ENCODE measurements at places on chromosomes 12 and 14.

DNA sequence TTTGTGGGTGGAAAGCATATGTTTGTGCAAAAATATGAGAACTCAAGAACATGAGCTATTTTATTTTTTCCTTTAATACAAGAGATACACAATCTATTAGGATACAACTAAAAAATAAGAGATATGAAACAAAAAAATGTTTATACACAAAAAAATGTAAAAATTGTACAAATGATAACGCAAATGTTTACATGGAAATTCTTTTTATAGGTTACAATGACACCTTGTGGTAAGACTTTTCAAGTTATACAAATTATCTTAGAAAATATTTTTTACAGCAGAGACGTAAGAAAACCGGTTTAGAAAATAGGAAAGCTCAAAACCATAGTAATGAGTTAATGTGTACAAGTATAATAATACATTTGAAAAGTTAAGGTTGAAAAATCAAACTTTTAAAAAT lies 25.5 kb downstream of the CEP83 start:
- DNase-seq, result no peak

DNA sequence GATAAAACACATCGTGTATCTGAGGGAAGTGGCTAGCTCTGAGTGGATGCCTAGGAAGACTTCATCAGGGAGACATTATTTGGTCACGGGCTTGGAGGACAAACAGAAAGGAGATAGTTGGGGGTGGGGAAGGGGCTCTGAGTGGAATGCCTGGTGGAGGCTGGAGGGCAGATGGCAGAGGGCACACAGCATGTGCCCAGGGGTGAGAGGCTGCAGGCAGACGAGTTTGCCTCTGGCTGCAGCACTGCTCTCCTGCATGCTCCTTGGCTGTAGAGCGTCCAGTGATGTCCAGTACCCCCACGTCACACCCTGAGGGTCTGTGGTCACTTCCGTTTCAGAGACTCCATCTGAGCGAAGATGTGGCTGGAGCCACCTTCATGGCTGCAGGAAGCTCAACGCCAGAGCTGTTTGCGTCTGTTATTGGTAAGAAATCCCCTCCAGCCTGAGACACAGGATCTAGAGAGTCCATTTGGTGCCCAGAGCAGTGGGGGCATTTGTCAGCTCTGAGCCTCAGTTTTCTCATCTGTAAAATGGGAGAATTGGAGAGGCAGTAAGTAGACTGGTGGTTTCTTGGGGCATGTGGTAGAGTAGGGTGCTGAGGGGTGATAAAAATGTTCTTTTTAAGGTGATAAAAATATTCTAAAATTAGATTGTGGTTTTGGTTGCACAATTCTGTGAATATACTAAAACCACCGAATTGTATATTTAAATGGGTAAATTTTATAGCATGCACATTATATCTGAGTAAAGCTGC lies 71.7 kb upstream of the RIN3 start:
- no peak for DNase-seq

DNA sequence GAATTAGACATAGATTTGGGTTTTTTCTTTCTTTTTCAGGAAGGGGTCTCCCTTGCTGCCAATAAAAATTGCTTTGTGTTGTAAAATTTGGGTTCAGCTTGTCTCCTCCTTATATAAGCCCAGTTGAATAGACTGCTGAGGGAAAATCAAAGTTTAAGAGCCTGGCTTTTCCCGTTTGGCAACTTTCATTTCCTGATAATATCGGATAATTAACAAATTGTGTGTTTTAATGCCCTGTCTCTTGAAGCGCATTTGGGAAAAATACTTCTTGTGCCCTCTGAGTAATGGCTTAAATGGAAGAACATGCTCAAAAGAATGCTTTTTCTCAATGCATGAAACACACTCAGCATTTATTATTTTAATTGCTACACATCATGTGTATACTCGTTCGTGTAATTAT lies 198.0 kb upstream of the DCN start:
- DNase-seq, result no peak

DNA sequence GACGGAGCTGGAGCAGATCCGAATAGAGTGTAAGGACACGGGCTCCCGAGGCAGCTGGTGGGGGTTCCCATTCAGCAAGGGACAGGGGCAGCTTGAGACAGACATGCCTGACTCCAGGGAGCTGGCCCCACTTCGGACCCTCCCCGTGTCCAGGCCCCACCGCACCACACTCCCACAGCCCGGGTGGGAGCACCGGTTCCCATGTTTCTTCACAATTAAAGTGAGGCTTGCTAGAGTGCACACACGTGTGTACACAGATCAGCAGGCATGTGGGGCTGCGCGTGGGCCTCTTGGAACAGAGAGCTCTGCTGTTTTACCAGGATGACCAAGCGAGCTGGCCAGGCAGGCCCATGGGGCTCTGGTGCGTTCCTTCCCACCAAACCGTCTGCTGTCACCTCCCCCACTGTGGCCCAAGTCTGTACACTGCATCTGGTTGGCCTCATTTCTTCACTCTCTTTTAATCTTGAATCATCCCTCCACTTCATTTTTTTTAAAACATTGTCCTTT lies 48.0 kb downstream of the SLC6A12 start:
- DNase-seq, result no peak

DNA sequence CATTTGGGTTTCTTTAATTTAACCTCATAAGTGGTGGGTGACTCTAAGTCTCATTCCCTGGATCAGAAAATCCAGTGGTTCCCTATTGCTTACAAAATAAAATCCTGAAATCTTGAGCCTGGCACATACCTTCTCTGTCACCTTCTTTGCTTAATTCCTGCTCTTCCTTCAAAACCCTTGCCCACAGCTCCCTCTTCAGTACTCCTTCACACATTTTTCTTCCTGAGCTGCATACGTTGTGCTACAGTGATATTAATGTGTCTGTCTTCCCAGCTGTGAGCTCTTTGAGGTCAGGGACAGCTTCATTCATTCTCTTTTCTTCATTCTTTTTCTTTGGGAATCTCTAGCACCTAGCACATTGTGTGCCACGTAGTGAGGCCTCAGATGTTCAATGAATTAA lies 9.5 kb downstream of the TSPAN11 start:
- DNase-seq, result no peak

DNA sequence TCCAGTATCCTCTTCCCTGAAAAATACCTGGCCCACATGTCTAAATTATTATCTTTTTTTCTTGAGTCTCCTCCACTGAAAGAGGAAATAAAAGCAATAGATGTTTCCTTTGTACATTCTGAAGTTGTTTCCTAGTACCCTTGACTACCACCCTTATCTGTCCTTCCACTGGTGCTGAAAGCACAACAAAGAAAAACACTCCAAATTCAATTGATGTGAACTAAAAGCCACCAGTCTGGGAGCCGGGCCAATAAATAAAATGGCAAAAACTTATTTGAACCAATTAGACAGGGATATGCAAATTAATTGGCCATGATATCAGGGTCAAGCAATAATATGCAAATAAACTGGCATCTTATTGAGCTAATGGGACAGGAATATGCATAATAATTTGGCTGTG lies 330.5 kb downstream of the PAWR start:
- DNase-seq, result no peak

GRCh38 chr12:121295116-121295745 lies 1.3 kb downstream of the CAMKK2 start:
- DNase-seq, result no peak

All from stimulated activated CD8-positive, alpha-beta memory T cell treated with anti-CD3 and anti-CD28 coated beads, Interleukin-15, amount 100 ng/mL, for 4 hours (primary cell).